ENCODE measurements at places on chromosomes 11 and 22. TPM values are rescaled to one million over a fixed set of nuclear protein-coding genes. Genes with fewer than 3 reads are reported as not detected.

The GPHA2 gene
- not detected for total RNA-seq

The ANKK1 gene
- total RNA-seq = 0.67 TPM

The YPEL1 gene
- 3.4 TPM for total RNA-seq

The C11orf86 gene
- 24.5 TPM for total RNA-seq

The FGF19 gene
- not detected for total RNA-seq

- DNase-seq = no peak
Measured at GRCh38 chr11:1831338-1832210, 3.2 kb upstream of the SYT8 start.

DNA sequence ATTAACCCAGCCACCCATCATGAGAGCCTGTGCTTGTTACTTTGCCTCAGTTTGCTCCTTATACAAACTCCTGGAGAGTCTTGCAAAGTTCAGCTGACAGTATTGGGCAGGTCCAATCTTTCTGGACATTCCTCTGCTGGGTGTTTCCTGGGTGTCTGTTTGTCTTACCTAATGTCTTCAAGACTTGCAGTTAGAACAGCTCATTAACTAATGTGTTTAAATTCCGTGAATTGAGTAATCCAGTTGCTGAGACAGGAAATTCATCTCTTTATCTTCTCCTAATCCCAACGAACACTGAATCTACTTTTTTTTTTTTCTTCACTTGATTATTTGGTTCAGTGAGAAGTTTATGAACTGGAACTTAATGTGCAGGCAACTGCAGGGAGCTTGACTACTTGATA is 20.6 kb downstream of the BCO2 start:
- no peak for DNase-seq

DNA sequence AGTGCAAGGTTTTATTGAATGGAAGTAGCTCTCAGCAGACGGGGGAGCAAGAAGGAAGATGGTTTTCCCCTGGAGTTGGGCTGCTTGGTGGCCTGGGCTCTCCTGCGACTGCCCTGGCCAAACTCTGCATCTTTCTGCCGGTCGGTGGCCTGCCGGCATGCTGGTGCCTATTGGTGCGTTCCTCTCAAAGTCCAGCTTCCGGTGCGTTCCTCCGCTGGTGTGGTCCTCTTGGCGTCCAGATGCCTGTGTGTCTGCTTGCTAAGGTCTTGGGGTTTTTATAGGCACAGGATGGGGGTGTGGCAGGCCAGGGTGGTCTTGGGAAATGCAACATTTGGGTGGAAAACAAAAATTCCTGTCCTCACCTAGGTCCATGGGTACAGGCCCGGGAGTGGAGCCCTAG is 567.4 kb upstream of the CNTN5 start:
- no peak for DNase-seq

GRCh38 chr22:24181996-24182899 is 961 bp downstream of the SUSD2 start:
- no peak for DNase-seq

DNA sequence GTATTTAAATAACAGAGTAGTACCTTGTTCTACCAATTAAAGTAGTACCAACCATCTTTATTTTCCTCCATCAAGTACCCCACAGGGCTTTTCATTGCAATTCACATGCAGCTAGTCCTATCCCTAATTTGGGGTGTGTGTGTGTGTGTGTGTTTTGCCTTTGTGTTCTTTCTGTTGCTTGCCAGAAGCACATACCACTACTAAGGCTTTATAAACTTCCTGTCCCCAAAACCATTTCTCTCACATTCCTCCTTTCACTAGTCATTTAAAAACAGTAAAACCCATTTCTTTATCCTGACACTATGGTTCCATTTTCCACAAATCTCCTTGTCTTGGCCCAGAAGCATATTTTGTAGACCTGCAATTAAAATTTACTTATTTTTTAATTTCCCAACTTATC is 54.6 kb downstream of the SLC36A4 start:
- DNase-seq = no peak

GRCh38 chr11:46632502-46632901 is 15.1 kb downstream of the ATG13 start:
- DNase-seq = no peak

DNA sequence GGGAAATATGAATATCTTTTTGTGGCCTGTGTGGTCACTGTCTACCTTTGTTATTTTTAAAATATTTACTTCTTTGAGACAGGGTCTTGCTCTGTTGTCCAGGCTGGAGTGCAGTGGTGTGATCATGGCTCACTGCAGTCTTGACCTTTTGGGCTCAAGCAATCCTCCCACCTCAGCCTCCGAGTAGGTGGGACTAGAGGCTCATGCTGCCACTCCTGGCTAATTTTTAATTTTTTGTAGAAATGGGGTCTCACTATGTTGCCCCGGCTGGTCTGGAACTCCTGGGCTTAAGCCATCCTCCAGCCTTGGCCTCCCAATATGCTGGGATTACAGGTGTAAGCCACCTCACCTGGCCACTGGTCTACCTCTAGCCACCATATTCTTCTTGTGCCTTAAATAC is 3.5 kb upstream of the EIF3D start:
- no peak for DNase-seq

DNA sequence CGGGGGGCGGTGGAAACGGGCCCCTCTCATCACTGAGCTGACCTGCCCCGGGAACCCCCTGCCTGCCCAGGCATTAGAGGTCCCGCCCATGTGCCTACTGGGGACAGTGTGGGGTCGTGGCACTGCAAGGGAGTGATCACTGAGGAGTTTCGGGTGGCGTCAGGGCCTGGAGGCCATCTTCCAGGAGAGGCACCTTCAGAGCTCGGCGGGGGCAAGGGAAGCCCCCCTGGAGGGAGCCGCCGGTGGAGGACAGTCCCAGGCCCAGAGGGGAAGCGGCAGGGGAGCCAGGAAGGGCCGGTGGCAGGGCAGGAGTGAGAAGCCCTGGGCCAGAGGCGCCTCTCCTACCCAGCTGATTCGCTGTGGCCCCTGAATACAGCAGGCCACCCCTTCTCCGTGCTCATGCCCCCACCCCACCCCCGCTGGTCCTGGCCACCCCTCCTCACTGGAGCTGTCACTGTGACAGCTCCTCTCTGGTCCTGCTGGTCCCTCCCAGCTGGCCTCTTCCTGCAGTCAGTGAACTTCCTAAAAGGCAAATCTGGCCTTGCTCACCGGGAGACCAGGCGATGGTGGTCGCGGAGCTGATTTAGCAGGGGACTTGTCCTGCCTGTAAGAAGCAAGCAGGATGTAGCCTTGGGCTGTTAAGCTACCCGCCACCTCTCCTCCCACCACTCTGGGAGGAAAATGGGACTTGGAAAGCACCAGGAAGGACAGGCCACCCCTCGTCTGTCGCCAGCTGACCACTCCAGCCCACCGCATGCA is 2.0 kb upstream of the MAPK11 start:
- DNase-seq = no peak

- DNase-seq = no peak
Measured at GRCh38 chr11:34604145-34604544, 16.7 kb upstream of the EHF start.

GRCh38 chr11:60899046-60899936 is 7.1 kb downstream of the PRPF19 start:
- no peak for DNase-seq

DNA sequence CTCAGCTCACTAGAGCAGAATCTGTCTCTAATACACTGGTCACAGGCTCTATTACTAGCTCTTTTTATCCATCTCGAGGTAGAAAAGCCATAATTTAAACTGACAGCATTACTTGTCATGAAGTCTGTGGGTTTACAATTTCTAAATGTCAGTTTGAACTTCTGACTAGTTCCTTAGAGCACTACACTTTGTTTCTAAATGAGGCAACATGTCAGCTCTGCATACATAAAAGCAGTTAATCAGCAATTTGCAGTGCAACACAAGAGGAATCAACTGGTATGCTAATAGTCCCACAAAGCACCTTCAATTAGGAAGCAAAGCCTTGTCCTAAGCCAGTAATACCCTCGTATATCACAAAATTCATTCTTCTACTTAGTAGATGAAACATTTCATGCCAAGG is 321.3 kb downstream of the TTC28 start:
- no peak for DNase-seq

Measured in left colon (tissue), 2 donors.